ENCODE measurements at places on chromosomes 3 and 15.

GRCh38 chr15:58241872-58242271, 103.7 kb downstream of the AQP9 start:
- no peak for DNase-seq

DNA sequence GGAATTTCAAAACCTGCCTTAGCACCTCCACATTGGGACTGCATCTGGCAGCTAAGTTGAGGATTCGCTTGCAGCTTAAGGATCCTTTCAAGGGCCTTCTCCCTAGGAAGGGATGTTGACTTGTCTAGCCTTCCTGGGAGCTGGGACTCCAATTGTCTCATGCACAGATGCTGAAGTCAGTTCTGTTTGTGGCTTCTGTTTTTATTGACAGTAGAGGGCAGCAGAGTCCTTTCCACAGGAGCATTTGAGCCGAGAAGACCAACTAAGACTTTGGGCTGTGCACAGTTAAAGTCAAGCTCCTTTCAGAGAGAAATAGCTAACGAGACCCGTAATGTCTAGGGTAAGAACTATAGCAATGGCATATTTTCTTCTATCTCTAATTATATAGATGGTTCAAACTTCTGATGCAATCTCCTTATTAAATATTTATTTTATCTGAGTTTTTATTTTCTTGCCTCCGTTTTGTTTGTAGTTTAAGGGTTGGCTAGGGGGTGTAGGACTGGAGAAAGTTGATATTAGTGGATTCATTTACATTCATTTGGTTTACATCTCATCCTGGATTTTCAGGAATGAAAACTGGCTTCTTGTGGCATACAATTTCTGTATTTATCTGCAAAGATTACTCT, 59.7 kb upstream of the KBTBD8 start:
- no peak for DNase-seq

DNA sequence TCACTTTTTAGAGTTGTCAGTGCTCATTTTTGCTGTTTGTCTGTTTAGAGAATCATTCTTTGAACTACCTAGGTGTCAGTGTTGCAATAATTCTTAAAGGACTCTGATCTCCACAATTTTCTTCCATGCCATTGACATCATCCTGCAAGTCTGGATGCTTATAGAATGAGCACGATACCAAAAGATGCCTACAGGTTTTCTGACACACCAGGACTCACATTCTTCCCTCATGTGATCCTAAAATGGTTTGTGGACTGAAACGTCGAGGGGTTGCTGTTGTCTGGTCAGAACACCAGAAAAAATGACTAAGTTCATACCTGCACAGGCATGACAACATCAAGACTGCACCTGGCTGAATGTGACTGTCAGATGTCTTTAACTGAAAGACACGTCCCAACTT, 95.9 kb downstream of the SEMA5B start:
- DNase-seq: no peak

- no peak for DNase-seq
Measured at GRCh38 chr3:135141672-135142071, 346.6 kb downstream of the EPHB1 start.

DNA sequence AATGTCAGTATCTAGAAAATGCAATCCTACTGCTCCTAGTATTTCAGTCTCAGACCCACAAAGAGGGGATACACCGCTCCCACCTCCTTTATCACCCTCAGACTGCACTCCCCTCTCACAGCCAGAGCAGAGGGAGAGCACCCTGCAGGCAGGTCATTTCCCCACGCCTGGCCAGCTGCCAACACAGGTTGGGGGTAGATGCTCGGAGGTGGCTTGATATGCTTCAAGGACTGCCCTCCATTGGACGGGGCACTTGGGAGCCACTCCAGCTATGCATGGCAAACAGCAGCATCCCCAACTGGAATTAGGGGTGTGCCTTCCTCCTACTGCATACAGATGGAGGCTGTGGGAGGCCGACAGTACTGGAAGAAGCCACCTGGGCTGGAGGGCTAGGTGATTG, 41.9 kb downstream of the TMEM266 start:
- no peak for DNase-seq

DNA sequence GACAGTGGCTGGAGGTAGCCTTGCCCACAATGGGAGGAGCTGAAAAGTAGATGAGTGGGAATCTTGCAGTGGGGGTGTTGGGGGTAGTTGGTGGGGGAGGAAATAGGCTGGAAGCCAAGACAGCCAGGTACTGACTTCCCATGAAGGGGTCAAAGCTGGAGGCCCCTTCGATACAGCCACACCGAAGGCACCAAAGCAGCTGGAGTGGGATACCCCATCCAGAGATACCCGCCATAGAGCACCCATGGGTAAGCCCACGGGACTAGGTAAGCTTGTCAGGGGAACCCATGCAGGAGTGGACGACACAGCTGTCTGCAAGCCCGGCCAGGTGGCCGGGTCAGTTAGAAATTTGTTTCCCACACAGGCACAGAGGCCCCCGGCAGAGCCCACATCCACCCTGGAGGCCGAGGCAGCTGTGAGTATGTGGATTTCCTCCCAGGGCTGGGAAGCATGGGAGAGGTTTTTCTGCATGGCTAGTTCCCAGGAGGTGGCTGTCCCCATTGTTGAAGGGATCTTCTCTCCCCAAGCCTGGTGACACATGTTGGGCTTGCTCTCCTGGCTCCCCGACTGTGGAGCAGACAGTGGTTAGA, 28.6 kb downstream of the PRR23E start:
- no peak for DNase-seq

GRCh38 chr3:138908846-138909245, 38.1 kb downstream of the FOXL2 start:
- DNase-seq: no peak

GRCh38 chr15:43214592-43215295, 6.1 kb downstream of the EPB42 start:
- DNase-seq: no peak

DNA sequence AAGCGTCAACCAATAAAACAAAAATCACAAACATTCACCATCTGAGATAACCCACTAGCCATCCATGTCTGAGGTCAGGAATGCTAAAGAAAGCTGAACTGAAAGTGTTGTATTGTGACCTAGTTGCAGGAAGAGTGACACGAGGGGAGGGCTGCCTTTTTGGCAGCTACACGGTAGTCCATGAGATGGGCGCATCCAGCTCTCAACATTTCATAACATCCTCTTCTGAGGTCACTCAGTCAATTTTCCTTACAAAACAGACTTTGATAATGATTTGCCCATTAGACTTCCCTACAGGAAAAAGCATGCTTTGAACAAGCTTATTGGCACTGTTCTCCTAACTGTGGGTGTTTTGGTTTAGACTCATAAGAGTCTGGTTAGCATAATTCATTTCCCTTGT, 15.4 kb upstream of the SHF start:
- no peak for DNase-seq

DNA sequence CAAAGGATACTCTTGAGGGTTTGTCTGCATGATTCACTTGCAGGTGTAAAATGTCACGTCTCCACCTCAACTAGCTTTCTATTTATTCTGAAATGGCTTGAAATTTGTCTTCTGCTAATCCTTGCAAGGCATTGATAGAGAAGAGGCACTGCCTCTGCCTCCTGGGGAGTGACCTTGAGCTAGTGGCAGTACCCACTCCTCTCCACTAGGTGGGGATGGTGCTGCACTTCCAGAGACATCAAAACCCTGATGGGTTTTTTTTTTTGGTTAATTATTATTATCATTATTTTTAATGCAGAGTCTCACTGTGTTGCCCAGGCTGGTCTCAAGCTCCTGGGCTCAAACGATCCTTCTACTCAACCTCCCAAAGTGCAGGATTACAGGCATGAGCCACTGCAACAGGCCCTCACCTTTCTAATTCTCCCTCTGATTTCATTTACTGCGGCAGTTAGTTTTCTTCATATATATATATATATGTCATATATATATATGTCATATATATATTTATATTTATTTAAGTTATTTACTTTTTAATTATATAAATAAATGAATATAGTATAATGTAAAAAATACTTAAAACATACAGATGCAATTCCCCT, 117.6 kb upstream of the EIF1B start:
- peak; percentile 61 for DNase-seq

DNA sequence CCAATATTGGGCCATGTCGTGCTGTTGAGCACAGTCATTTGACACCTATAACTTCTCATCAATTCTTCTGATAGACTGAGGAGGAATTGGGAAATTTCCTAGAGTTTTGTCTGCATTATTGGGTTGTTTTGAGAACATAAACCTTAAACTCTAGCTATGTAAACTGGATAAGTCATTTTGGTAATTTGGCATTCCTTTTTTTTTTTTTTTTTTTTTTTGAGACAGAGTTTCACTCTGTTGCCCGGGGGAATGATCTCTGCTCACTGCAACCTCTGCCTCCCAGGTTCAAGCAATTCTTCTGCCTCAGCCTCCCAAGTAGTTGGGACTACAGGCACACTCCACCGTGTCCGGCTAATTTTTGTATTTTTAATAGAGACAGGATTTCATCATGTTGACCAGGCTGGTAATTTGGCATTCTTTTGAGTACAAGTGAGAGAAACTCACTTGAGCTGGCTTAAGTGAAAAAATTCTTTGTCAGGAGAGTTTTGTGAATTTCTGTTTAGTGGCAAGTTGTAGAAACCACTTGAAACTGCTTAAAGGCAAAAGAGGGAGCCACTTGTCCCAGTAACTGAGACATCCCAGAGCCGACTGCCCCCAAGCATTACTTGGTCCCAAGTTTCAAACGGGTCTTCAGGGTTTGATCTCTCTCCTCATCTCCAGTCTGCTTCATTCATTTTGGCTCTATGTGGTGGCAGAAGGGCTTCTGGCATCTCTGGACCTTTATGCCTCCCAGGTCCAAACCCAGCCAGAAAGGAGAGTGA, 34.9 kb downstream of the FLNB start:
- DNase-seq: no peak

GRCh38 chr3:183212565-183212964, 40.5 kb upstream of the B3GNT5 start:
- DNase-seq: no peak

- no peak for DNase-seq
Measured at GRCh38 chr3:4163011-4163410, 140.2 kb upstream of the SETMAR start.

GRCh38 chr3:118057086-118057485, 977.6 kb downstream of the IGSF11 start:
- no peak for DNase-seq

DNA sequence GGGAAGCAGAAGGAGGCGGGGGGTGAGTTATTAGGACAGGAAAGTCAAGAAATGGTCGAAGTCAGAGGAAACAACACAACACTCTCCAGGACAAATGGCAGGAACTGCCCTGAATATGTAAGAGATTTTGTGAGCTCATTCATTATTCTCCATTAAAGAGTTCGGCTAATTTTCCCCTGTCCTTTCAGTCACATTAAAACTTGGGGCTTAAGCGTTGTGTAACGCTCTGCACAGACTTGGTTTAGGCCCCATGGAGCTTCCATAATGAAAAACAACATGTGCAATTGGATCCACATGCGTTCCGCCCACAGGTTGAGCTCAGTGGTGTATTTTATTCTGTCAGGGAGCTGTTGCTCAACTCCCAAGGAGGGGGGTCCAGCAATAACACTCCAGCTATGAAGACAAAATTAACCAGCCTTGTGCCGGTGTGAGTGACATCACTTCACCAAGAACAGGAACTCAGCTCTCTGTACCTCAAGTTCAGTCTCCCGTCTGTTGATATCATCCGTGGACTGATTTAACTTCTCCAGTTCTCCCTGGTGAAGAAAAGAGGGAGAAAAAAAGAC, 2.3 kb downstream of the SH3BP5 start:
- DNase-seq: peak; percentile 90

GRCh38 chr3:54123776-54124196, 1.4 kb downstream of the CACNA2D3 start:
- no peak for DNase-seq

- no peak for DNase-seq
Measured at GRCh38 chr15:38522922-38523321, 41.7 kb downstream of the RASGRP1 start.

GRCh38 chr3:54341811-54342210, 219.5 kb downstream of the CACNA2D3 start:
- no peak for DNase-seq

GRCh38 chr15:28101983-28102441, 2.9 kb upstream of the OCA2 start:
- no peak for DNase-seq

GRCh38 chr3:25820366-25820765, 30.5 kb downstream of the OXSM start:
- DNase-seq: no peak

DNA sequence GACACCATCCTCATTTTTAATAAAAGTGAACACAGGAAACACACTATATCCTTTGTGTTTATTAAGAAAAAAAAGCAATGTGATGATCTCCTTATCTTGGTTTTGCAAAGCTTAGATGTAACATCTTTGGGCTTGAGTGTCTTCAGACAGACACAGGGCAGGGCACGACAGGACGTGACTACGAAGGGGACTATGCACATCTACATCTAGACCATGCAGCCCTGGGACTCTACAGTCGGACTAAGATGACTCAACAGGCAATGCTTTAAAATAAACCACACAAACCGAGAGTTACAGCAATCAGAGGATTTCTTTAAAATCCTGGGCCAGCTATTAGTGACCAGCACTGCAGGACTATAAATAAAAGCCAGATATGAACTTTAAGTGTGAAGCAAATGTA, 22.8 kb upstream of the TM2D3 start:
- DNase-seq: no peak

GRCh38 chr3:94183551-94183950, 120.7 kb downstream of the NSUN3 start:
- no peak for DNase-seq

GRCh38 chr3:15781131-15781530, 16.6 kb downstream of the ANKRD28 start:
- no peak for DNase-seq

DNA sequence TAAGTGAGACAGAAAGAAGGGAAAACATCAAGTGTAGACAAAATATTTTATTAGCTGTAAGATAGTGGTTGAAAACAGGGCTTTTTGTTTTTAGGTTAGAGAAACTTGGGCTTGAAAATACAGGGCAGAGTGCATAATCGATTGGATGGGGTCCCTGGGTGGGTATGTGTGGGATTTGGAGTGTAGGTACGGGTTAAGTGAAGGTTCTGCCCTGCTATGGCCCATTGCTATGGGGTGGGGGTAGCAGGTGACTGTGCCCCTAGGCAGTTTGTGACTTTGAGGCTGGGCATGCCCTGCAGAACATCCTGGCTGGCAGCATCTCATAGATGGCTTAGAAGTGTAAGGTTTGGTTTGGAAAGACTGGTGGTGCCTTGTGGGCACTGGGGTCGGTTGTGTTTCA, 3.7 kb upstream of the FAM131A start:
- no peak for DNase-seq

- no peak for DNase-seq
Measured at GRCh38 chr3:107817076-107817475, 273.8 kb downstream of the CD47 start.

DNA sequence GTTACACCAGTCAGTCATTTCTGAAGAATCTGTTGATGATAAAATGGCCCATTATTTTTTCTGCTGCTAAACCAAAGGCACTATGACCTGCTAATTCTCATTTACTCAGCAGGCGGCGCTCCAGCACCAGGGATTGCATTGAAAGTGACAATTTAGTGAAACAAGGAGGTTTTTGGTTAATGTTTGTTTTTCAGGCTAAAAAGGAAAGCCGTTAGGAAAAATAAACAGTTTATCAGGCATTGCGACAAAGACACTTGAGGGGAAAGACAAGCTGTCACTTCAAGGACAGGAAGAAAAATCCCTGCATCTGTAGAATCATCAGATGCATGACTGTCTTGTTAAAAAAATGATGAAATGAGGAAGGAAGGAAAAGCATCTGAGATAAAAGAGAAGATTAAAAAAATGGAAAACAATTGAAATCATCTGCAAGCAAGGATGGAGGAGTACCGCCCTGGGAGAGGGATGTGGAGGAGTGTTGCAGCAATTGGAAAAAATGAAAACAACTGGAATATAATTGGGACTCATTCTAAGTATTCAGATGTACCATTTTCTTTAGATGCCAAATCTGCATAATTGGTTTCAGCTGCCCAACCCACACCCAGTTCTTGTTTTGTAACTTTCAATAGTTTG, 54.0 kb downstream of the NR1D2 start:
- DNase-seq: peak; percentile 94
